NCI-H82 (cell line): ENCODE measurements at places on chromosomes 2 and 18.

DNA sequence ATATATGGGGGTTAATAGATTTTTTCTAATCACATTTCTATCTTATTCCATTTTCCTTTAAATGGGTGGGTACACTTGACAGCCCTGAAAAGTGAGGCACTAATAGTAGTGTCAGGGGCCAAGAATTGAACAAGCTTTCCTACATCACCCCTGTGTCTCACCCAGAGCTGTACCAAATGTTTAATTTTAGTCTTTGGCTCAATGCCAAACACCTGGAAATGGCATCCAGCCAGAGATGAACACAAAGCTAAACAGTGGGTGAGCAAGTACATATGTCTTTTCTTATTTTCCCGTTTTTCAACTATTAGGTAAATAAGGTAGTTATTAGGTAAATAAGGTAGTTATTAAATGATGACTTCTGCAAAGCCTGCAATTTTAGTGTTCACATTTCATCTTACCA is 276.3 kb upstream of the ERBB4 start:
- no peak for DNase-seq

GRCh38 chr2:158529379-158530259 is 72.9 kb downstream of the PKP4 start:
- DNase-seq, result no peak

GRCh38 chr2:200781616-200782015 is 30.1 kb upstream of the BZW1 start:
- no peak for DNase-seq

DNA sequence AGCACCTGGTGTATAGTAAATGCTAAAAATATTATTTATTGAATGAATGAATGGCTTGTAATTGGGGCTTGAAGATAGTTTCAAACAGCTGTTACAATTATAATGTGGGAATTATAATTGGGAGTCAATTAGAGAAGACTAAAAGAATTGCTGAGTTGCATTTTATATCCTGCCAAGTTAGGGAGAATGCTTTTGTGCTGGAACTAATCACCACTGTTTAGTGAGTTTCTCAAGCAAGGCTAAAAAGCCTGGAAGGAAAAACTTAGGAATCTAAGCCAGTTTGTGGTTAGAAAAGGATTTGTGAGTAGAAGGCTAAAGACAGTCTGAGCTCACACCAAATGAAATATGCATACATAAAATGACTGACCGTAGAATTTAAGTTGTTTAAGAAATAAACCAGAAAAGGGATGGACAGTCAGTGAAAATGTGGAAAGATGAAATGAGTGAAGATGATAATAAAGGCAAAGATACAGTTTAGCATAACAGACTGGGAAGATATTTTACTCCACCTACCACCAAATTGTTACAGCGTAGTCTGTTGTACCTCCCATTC is 647.7 kb upstream of the FSHR start:
- no peak for DNase-seq

- no peak for DNase-seq
Measured at GRCh38 chr2:197292619-197293018, 18.0 kb downstream of the ANKRD44 start.

- DNase-seq, result peak; percentile 71
Measured at GRCh38 chr18:48293954-48294898, 115.0 kb downstream of the ZBTB7C start.

- no peak for DNase-seq
Measured at GRCh38 chr2:25920336-25920735, 42.0 kb upstream of the ASXL2 start.

GRCh38 chr2:43939695-43940256 is 56.0 kb downstream of the LRPPRC start:
- no peak for DNase-seq

GRCh38 chr2:16553226-16553625 is 112.4 kb downstream of the CYRIA start:
- peak; percentile 72 for DNase-seq

DNA sequence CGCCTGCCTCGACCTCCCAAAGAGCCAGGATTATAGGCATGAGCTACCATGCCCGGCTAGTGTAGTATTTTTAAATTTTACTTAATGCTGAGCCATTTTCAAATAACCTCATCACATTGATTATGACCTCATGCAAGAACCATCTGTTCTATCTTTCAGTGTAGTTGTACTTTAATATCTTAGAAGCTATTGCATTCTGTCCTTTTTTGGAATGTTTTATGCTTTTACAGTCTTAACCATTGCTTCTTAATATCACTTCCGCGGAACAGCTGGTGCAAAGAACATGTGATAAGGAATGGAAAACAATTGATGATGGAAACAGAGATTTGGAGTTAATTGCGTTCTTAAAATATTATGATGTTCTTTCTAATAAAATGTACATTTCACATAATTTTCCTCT is 2.7 kb downstream of the GEN1 start:
- no peak for DNase-seq

- no peak for DNase-seq
Measured at GRCh38 chr2:105924932-105925331, 180.2 kb downstream of the NCK2 start.

GRCh38 chr2:100067784-100068183 is 74.6 kb downstream of the AFF3 start:
- DNase-seq, result no peak

DNA sequence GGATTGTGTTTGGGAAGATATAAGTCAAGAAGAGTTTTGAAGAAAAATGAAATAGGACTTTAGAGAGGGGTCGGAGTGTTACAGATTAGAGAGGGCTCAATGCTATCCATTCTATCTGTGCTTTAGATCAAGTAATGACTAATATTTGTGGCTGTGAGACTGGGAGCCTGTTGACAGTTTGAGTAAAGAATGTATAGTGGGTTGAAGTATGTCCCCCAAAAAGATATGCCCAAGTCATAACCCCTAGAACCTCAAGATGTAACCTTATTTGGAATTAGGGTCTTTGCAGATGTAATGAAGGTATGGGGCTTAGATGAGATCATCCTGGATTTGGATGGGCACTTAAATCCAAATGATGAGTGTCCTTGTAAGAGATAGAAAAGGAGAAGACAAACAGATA is 55.3 kb upstream of the SERPINE2 start:
- DNase-seq, result peak; percentile 30

GRCh38 chr2:218961651-218962570 is 2.4 kb downstream of the CDK5R2 start:
- DNase-seq, result peak; percentile 87

DNA sequence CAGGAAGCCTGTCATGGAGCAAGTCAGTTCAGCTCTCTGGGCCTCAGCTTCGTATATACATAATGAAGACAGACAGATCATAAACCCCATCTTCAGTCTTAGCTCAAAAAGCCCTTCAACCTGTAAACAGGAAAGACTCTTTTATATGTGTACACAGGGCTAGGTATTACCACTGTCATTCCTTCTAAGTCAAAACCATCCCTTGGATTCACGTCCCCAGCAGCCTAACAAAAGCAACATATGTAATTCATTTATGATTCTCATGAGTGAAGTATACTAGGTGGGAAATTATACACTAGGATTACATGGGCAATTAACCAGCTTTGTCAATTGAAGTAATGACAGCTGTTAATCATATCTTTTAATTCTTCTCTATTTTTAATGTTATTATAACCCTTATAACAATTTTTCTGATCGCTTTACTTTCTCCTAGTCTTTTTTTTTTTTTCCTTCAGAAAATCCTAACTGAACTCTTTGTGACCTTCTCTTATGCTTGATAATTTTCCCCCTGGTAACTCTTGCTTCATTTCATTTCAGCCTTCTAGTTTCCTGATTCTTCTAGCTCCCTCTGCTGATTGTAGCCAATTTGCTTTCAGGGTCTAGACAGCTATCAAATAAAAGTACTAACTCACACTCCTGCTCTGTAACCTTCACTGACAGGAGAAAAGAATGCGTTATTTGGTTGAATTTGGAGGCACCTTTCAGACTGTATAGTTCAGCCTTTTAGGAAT is 99.7 kb downstream of the RBM43 start:
- DNase-seq, result peak; percentile 7

DNA sequence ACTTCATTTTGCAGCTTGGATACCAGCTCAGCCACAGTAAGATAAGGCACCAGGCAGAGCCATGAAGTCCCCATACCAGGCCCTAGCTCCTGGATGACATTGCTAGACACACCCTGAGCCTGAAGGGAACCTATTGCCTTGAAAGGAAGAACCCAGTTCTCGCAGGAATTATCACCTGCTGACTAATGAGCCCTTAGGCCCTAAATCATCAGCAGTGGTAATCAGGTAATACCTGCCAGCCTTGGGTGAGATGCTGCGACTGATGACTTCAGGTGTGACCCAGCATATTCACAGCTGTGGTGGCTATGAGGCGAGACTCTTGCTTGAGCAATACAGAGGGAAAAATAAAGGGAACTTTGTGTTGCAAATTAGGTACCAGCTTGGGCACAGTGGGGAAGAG is 24.9 kb downstream of the CLK1 start:
- no peak for DNase-seq

DNA sequence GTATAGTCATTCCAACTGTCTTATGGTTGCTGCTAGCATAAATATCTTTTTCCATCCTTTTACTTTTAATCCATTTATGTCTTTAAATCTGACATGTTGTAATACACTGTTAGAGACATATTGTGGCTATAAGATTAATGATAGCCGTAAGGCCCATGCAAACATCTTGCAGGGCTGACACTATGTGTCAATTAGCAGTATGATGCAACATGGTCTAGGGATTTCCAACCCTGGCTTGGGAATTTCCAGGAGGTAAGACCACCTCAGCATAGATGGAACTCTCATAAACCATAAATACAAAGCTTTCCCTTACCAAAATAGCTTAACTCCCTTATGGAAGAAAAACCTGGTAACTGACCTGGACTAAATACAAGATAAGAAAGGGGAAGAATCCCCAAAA is 16.5 kb downstream of the SCLY start:
- DNase-seq, result peak; percentile 92

- DNase-seq, result peak; percentile 5
Measured at GRCh38 chr18:61651145-61651879, 241.5 kb downstream of the RNF152 start.

- no peak for DNase-seq
Measured at GRCh38 chr2:23164173-23164572, 220.8 kb upstream of the KLHL29 start.

DNA sequence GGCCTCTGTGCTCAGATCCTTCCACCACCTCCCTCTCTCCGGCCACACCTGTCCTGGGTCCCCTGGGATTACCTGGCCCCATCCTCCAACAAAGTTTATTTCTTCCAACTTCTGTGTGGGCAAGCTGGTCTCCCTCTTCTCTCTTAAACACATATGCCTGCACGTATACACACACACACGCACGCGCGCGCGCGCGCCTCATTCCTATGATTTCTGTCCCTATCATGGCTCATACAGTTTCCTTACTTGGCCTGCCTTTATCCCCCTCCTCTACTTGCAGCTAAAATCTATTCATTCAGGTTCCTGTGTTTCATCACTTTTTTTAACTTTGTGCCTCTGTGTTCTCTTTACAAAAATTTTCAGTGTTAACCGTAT is 96.4 kb downstream of the LOXHD1 start:
- DNase-seq, result no peak

DNA sequence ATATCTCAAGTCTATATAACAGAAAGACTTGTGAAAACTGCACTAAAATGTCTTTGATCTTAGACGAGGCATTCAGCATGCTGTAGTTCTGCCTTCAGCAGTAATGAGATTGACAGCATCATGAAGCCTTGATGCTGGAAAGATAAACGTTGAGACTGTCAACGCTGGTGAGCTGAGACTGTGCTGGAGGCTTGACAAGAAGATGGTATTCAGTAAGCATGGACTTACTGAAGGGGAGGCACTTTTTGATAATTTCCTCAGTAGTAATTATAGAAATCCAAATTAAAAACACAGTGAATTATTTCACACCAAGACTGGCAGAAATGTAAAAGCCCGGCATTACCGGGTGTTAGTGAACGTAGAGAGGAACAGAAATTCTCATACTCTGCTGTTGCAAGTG is 162.2 kb downstream of the CCBE1 start:
- DNase-seq, result no peak

GRCh38 chr18:62897153-62897552 is 181.8 kb downstream of the PHLPP1 start:
- DNase-seq, result no peak

GRCh38 chr2:205752924-205753323 is 70.6 kb downstream of the NRP2 start:
- DNase-seq, result no peak

DNA sequence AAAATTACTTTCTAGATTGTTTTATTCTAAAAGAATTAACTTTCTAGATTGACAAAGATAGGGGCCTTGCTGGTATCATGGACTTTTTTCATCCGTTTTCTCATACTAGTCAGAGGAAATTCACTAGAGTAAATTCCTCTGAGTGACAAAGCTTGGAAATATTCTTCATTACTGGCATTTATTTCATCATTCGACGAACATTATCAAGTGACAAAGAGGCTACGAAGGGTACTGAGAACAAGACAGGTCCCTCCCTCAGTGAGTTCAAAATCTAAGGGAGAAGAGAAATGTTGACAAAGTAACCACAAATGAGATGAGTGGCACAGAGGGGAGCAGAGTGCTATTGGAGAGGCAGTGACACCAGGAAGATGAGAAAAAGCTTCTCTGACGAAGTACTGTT is 4.3 kb downstream of the EPG5 start:
- DNase-seq, result no peak

GRCh38 chr2:107437807-107438206 is 388.9 kb upstream of the RGPD4 start:
- DNase-seq, result peak; percentile 7

GRCh38 chr18:59760619-59761600 is 63.7 kb upstream of the CCBE1 start:
- DNase-seq, result no peak

- peak; percentile 14 for DNase-seq
Measured at GRCh38 chr18:24964216-24964615, 387.8 kb downstream of the ZNF521 start.

DNA sequence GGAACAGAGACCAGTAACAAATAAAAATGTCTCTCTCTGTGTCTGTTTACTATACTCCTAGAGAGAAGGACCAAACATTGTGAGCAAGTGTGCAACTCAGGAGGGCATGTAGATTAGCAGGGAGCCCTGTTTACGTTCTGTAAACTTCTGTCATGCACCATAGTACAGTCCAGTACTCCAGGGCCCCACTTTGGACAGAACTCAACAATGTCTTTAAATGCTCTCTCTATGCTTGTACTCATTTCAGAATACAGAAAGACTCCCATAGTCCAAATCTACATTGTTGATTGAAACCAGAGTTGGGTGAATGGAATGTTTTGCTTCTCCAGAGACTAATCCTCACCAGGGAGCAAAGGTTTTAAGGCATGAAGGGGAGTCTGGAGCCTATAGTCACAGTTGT is 934.8 kb downstream of the NRXN1 start:
- DNase-seq, result peak; percentile 23

GRCh38 chr2:192072261-192072660 is 122.5 kb downstream of the TMEFF2 start:
- no peak for DNase-seq
